ENCODE measurements at places on chromosomes 12 and 14.
A peak's percentile ranks its signal among the peaks of the same experiment; 100 is the strongest.

GRCh38 chr12:10618338-10618987, 5.1 kb upstream of the MAGOHB start:
- peak; percentile 52 for DNase-seq

- peak; percentile 61 for DNase-seq
Measured at GRCh38 chr14:87133073-87133801, 859.7 kb downstream of the GALC start.

- no peak for DNase-seq
Measured at GRCh38 chr14:93736378-93737014, 51.8 kb downstream of the PRIMA1 start.

DNA sequence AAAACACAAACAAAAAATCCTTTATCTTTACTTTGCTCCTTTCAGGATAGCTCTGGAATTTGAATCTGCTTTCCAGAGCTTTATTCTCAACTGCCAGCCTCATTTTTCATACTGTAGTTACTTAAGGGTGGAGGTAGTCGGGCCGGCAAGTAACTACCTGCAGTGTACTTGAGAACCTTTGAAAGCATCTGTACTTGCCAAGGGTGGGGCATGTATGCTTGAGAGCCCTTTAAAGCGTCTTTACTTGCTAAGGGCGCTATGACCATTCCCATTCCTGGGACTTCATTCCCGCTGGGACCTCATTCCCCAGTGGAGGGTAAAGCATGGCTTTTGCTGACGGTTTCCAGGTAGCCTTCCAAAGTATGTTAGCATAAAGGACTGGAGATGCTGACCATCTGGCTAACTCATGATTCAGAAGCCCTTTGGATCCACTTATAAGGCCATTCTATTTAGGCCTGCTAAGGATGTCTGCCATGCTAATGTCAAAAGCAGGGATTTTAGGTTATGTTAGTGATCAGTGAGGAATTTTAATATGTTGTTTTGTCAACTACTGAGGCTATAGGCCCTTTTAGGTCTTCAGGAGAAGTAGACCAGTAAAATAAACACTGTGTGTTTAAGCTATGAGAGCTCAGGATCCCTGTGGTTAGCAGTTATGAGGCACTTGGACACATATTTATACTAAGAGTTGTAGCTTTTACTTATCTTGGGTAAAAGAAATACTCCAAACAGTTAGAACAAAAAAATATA, 74.9 kb downstream of the CRADD start:
- DNase-seq = peak; percentile 75

DNA sequence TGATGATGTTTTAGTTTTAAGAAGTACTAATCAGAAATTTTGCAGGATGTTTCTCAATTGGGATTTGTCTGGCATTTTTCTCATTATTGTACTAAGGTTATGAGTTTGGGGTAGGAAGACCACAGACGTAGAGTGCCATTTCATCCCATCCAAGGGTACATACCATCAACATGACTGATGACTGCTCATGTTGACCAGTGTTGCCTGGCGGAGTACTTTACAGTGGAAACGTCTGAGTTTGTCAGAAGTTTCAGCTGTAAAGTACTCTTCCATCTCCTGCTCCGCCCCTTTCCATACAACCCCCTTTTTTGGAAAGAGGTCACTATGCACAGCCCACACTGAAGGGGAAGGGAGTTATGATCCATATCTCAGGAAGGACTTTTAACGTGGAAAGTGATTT, 74.2 kb downstream of the RCOR1 start:
- no peak for DNase-seq

All from AG08396 (cell line).